Stimulated activated CD4-positive, alpha-beta T cell treated with anti-CD3 and anti-CD28 coated beads, Interleukin-1b, Interleukin-23, amount 100 ng/mL, for 48 hours (primary cell): ENCODE measurements at places on chromosomes 11 and 22.
A peak's percentile ranks its signal among the peaks of the same experiment; 100 is the strongest.

GRCh38 chr11:1454576-1454975, 32.0 kb downstream of the MOB2 start:
- no peak for DNase-seq

DNA sequence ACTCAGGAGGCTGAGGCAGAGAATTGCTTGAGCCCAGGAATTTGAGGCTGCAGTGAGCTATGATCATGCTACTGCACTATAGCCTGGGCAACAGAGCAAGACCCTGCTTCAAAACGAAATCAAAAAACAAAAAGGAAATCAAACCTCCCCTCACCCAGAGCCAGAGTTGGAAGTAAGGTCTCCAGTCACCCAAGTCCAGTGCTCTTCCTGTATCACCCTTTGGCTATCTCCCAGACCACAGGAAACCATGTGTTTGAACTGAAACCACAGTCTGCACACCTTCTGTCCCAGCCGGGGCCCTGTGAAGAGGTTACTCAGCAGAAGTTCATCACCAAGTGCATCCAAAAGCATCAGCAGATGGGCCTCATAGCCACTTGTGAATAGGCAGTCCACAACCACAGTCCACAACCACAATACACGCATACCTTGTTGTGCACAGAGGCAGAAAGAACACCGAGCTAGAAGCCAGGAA, 4.6 kb downstream of the MYH9 start:
- DNase-seq: peak; percentile 70

- peak; percentile 96 for DNase-seq
Observed at GRCh38 chr11:65833297-65834030, at the start of gene SNX32. Gene SNX32 (plus strand): TSS chr11:65833963. CDS start chr11:65834066, 103 bp downstream.

GRCh38 chr11:67572747-67573419, 10.7 kb upstream of the GSTP1 start:
- DNase-seq: no peak

- DNase-seq: peak; percentile 40
Observed at GRCh38 chr11:58788355-58789023, 56.0 kb downstream of the GLYATL2 start.

DNA sequence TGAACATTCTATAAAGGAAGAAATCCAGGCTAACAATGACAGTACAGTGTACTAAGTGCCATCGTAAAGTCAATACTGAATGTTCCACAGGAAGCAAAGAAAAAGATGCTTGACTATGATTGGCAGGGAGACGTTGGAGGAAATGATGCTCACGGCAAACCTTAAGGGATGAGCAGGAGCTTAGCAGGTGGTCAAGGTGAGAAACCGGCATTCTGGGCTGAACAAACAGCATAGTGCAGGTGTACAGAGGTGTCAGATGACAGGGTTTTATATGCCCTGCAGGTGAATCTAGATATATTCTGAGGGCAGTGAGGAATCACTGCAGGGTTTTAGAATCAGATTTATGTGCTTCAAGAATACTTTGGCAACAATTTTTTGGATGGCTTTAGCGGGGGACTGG, 85.3 kb upstream of the HEPHL1 start:
- DNase-seq: no peak

DNA sequence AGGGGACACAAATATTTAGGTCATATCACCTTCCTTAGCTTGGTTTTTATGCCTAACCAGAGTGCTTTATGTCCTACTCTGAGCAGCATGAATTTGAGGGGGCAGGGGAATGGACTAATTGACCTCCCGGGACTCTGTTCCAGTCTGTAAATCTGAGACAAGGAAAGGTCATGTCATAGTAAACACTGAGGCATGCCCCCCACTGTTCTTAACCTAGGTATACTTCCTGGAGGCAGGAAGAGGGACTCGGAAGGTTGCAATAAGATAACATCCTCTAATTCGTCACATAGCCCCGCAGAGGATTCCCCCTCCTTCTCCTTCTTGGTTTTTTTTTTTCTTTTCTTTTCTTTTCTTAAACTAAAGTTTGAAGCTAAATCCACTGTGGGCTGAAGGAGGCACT, 540.3 kb upstream of the CADM1 start:
- no peak for DNase-seq

DNA sequence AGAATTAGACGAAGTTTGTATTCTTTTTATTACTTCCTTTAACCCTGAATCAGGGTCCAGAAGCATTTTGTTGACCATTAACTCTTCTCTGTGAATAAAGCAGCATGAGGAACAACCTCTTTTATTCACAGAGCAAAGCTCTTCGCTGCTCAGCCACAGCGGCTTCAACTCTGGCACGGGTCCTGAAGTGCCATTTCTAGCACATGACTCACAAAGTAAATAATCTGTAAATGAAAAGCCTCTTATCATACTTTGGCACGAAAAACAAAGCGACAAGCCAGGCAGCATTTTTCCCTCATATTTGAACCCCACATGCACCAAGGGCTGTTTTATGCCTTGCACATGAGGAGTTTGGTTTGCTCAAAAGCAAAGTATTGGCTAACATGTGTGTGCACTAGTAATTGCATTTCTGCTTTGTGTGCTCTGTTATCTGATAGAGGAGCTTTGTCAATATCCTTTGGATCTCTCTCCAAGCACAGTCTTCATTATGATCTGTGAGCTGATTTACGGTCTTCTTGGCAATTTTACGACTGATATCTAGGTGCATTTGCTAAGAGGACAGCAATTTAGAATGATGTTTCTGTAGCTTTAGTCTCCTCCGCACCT, 33.0 kb upstream of the APOBEC3A start:
- DNase-seq: no peak

GRCh38 chr22:37161443-37161842, 11.7 kb upstream of the IL2RB start:
- peak; percentile 68 for DNase-seq

DNA sequence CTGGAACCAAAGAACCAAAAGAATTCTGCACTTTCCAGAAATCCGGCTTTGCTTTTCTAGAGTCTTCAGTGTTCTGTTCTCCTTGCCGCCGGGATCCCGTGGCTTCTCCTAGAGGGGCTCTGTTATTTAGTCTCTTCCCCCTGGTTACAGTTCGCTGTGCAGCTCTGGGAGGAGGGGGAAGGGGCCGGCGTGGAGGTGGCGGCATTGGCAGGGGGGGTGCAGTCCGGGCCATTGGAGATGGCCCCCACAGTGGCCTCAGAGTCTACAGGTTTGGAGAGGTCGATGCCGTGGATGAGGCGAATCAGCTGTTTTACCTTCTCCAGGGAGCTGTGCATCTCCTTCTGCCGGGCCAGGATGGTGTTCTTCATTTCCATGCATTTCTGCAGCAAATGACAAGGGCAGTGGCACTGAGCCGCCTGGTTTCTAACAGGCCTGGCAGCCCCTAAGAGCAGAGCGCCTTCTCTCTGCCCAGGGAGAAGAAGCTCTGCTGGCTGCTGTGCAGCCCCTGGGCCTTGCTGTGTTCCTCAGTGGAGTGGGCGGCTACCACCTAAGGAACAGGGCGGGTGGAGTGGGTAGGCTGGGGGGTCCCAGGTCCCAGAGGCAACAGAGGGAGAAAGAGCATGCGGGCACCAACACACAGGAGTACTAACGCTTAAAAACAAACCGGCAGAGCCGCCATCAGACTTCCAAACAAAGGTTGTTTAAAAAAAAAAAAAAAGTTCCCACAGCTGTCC, 11.6 kb downstream of the LARGE2 start:
- no peak for DNase-seq

DNA sequence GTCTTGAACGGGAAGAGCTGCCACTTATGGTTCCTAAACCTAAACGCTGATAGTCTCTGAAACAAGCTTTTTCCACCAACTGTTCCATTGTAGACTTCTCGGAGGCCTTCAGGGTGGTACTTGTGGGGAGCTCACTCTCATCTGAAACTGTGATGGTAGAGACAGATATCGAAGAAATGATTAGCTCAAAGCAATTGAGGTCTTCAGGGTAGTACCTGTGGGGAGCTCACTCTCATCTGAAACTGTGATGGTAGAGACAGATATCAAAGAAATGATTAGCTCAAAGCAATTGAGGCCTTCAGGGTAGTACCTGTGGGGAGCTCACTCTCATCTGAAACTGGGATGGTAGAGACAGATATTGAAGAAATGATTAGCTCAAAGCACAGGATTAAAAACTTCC, 175.7 kb downstream of the SWAP70 start:
- no peak for DNase-seq

DNA sequence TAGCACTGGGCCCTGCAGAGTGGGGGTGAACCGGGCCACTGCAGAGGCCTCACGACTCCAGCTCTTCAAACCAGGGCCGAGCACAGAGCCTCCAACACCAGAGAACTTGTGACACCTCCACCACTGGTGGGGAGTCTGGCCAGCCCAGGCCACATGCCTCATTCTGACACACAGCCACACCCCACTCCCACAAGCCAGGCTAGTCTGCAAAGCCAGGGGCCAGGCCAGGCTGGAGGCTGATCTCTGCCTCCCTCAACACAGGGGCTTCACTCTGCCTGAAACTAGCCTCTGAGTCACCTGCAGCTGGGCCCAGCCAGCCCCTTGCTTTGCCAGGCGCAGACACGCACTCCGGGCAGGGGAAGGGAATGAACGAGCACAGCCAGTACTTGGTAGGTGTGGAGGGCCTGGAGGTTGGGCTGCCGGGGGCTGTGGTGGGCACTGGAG, 102.9 kb downstream of the MED15 start:
- DNase-seq: no peak

GRCh38 chr11:79762279-79762921, 321.6 kb upstream of the TENM4 start:
- DNase-seq: no peak

DNA sequence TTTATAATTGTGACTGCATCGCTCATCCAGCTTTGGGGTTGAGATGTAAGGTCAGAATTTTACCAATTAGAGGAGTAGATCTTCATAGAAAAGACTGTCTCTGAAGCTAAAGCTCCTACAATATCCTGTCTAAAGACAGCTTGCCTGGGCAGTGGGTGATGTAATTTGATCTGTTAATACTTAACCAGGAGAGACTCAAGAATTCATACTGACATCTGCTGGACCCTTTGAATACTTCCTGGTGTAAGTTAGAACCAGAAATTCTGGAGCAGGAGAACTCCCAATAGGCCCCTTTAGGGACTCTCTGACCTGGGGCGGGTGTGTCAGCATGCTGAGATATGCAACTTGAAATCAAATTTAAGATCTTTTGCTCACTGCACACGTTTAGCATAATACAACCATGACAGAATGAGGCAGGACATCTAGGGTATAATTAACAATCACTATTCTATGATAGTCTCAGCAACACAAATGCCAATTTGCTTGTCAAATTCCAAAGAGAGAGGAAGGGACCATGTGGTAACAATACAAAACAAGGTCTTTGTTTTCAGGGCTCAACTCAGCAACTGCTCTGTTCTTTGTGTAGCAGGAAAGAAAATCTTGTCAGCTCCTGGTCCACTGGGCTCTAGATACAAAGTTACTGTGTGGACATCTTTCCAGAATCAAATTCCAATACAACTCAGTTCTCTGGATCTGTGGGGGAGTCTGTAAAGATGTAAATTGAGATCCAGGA, 143.9 kb downstream of the INSC start:
- DNase-seq: no peak
